ENCODE measurements at places on chromosomes 2 and 18.

DNA sequence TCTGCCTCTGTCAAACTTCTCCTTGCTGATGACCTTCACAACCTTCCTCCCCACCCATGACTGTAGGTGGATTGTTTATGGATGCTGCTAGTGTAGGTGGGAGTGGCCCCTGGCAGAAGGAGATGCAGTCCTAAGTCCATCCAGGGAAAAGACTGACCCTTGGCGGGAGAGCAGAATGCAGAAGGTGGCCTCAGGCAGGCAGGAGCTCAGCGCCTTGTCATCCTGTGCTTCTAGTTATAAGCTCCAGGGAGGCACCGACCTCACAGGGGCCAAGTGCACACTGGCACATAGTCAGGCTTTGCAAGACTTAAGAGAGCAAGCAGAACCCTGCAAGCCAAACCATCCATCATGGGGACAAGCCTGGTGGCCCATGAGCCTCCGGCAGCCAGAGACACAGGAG, 74.4 kb downstream of the CAPN13 start:
- DNase-seq = no peak

DNA sequence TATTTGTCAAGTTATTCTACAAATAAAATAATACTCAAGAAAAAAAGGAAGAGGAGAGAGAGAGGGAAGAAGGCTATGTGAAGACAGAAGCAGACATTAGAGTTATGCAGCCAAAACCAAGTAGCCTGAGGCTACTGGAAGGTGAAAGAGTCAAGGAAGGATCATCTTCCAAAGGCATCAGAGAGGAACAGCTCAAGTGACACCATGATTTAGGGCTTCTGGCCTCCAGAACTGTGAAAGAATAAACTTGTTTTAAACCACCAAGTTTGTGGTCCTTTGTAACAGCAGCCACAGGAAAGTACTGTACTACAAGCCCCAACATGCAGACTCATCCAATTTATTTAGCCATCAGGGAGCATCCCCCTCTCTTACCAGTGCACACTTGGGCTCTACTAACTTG, 788.5 kb upstream of the LRRTM1 start:
- no peak for DNase-seq

GRCh38 chr2:20603791-20604190, 47.1 kb downstream of the HS1BP3 start:
- no peak for DNase-seq

GRCh38 chr2:96550787-96551604, 14.4 kb downstream of the ARID5A start:
- no peak for DNase-seq

DNA sequence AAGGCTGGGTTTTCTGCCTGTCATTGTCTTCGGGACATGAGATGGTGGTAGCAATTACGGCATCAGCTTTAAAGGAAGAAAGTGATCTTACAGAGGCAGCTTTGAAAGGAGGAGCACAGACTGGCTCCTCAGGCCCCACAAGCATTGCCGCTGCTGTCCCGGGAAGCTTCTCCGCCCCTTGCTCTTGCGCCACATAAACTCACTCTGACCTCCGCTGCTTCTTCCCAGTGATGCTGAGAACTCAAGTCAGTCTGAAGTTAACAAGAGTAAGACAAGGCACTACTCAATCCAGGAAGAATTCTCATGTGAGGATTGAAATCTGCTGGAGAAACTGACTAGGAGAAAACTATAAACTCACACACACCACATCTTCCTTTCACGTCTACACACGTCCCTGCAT, 112.4 kb upstream of the RIOK3 start:
- no peak for DNase-seq

GRCh38 chr2:71331581-71332434, at the start of gene ZNF638:
ZNF638 (plus strand) TSS chr2:71331782; CDS start chr2:71348955, 17,173 bp downstream.
- peak; percentile 85 for DNase-seq

DNA sequence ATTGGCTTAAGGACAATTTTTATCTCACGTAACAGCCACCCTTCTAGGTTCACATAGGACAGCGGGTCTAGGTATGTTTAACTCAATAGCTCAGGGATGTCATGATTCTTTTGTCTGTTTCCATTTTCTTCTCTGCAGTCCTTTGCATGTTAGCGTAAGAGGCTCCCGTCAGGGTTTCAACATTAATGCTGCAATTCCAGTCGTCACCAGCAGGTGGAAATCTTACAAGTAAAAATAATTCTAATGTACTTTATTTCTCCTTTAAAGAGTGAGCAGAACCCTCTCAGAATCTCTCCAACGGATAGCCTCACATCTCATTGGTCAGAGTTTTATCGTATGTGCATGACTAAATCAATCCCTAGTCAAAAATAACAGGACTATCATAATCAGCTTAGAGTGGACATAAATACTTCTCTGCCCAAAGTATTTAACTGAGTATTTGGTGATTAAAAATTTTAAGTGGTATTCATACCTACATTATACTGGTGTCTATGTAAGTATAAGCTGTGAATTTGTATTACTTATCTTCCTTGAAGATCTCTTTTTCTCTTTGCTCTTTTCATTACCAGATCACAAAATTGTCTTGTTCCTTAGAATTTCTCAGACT, 487.2 kb upstream of the GCFC2 start:
- DNase-seq = peak; percentile 1

DNA sequence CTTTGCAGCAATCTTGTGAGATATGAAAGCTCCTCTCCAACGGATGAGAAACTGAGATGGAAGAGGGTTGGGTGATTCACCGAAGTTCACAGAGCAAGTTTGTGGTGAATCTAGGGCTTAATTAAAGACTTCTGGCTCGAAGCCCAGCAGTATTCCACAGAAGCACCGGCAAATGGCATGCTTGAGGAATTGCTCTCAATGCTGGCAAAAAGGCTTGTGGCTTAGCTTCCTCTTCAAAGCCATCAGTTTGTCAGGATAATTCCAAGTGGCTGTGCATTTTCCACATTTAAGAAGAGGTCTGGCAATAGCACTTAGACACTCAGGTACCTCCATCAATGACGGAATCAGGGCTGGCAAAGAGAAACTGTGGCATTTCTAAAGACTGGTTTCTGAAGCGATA, 98.7 kb upstream of the SLC66A3 start:
- DNase-seq = no peak

- no peak for DNase-seq
Observed at GRCh38 chr2:24903161-24904103, 16.6 kb downstream of the ADCY3 start.

GRCh38 chr2:46306988-46307655, 9.9 kb downstream of the EPAS1 start:
- DNase-seq = no peak

- no peak for DNase-seq
Observed at GRCh38 chr18:11983592-11983991, 2.3 kb downstream of the IMPA2 start.

GRCh38 chr2:1055014-1055595, 104.5 kb downstream of the SNTG2 start:
- no peak for DNase-seq

DNA sequence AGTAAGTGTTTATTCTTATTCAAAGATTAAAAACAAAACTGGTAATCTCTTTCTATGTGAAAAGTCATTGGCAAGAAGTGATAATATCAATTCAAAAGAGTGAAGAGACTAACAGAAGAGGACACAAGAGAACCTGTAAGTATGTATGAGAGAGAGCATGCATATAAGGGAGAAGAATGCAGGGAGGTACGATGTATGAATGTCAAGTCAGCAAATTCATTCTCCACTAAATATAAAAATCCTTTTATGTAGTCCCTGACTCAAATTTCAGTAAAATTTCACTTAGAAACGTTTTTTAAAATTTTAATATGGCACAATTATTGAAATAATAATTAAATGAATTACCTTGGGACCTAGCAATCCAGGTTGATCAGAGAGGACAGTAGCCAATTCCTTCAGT, 55.3 kb downstream of the NCKAP1 start:
- DNase-seq = no peak

DNA sequence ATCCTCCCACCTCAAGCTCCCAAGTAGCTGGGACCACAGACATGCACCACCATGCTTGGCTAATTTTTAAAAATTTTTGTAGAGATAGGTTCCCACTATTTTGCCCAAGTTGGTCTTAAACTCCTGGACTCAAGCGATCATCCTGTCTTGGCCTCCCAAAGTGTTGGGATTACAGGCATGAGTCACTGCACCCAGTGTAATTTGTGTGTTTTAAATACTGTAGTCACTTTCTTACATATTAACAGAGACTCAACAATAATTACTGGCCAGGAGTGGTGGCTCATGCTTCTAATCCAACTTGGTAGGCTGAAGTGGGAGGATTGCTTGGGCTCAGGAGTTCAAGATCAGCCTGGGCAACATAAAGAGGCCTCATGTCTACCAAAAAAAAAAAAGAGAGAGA, 293.0 kb downstream of the RDH14 start:
- DNase-seq = no peak

DNA sequence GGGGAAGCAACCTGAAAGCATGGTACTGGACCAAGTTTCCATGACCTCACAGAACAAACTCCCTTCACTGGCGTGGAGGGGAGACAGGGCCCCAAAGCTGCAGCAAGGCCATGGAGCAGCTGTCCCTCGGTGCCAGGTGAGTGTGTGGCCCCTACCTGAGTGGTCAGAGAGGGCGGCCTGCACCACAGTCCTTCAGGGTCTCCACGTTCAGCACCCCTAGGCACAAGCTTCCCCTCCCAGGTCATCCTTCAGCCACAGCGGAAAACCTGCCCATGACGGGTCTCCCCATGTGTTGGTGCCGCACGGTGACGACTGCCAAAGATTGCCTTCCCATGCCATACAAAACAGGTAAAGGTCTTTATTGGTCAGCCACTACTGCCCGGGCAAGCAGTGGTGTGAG, 201.6 kb downstream of the MGAT5 start:
- DNase-seq = no peak

GRCh38 chr2:160494201-160494644, 616 bp upstream of the RBMS1 start:
- DNase-seq = no peak

- DNase-seq = no peak
Observed at GRCh38 chr2:40072442-40073232, 293.6 kb upstream of the THUMPD2 start.

DNA sequence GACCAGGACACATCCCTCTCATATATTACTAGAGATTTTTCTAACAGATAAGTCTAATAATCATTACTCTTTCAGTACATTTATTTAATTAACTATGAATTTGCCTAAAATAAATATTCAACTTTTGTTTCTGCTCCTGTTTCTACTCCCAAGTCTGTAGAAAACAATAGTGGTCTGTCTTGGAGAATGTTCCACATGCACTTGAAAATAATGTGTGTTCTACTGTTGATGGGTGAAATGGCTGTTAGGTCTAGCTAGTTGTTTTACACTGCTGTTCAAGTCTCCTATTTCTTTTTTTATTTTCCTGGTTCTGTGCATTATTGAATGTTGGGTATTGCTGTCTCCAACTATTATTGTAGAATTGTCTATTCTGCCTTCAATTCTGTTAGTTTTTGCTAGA, 47.2 kb downstream of the SPOPL start:
- DNase-seq = no peak

DNA sequence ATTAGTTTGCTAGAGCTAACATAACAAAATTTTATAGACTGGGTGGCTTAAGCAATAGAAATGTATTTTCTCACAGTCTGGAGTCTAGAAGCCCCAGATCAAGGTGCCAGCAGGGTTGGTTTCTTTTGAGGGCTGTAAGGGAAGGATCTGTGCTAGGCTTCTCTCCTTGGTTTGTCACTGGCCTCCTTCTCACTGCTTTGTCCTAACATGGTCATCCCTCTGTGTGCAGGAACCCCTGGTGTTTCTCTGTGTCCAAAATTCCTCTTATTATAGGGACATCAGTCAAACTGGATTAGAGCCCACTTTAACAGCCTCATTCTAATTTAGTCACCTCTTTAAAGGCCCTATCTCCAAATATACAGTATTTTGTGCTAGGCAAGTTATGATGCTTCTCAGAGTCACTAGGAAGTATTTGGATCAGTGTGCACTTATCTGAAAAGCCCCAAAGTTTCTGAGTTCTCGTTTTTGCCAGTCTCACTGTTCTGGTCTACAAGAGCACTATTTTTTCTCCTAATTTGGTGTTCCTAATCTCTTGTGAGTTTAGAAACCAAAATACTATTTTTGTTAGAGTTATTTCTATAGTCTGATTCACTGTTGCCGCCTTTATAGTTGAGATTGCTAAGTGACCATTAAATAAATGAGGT, 29.0 kb downstream of the ZC3H6 start:
- no peak for DNase-seq

DNA sequence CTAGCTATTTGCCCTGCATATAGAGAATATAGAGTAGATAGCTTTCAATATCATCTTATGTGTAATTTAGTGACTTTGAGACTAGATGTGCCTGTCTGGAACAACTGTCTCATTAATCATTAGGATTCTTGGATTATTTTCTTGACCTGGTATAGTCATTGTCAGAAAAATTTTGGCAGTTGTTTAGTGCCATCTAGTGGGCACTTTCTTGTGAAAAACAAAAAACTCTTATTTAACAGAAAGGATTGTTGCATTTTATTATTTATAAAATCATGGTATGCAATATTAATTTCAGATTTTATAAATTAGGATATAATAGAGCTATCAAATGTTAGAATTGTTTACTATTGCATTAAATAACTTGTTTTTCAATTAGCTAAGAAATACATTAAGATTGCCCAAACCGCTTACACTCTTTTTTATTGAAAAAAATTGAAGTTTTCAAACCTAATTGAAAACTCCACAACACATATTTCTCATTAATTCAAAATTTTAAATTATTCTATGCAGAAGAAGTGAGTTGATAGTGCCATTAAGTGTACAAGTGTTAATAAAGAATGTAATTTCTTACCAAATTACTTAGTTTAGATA, 80.3 kb downstream of the DYNAP start:
- peak; percentile 34 for DNase-seq

- no peak for DNase-seq
Observed at GRCh38 chr18:35635170-35635569, 53.6 kb downstream of the GALNT1 start.

- no peak for DNase-seq
Observed at GRCh38 chr2:42141687-42142546, 27.2 kb upstream of the EML4 start.

- no peak for DNase-seq
Observed at GRCh38 chr18:50832754-50833153, 12.9 kb upstream of the MRO start.

DNA sequence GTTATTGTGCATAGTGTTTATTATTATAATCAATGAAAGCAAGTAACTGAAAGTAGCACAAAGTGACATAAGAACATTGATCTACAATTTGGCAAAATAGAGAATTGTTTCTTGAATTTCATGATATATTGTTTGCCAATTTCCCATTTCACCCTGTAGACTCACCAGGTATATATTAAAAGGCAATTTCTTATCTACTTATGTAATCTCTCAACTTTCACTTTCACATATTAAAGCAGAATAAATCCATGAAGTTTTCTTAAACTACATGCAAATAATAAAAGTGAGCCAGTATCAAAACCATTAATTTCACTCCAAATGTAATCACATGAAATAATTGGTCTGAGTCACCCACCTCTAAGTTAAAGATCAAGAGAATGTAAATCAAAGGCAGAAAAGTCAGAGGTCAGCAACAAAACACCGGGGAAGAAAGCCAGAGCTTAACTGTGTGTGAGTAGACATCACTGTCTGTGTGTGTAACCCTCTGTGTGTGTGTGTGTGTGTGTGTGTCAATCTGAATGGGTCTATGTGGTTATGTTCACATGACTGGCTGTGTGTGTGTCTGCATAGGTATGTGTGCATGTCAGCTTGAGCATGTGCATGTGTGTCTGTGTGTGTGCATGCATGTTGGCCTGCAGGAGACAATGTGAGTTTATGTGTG, 44.1 kb downstream of the ZNF385B start:
- no peak for DNase-seq

- DNase-seq = no peak
Observed at GRCh38 chr2:211349031-211349430, 792.6 kb downstream of the CPS1 start.

- DNase-seq = no peak
Observed at GRCh38 chr2:38098421-38099098, 22.6 kb upstream of the CYP1B1 start.

Measured in CD4-positive, CD25-positive, alpha-beta regulatory T cell (primary cell).